ENCODE measurements at places on chromosomes 1 and 21. TPM values are rescaled to one million over a fixed set of nuclear protein-coding genes. Genes with fewer than 3 reads are reported as not detected.

DNA sequence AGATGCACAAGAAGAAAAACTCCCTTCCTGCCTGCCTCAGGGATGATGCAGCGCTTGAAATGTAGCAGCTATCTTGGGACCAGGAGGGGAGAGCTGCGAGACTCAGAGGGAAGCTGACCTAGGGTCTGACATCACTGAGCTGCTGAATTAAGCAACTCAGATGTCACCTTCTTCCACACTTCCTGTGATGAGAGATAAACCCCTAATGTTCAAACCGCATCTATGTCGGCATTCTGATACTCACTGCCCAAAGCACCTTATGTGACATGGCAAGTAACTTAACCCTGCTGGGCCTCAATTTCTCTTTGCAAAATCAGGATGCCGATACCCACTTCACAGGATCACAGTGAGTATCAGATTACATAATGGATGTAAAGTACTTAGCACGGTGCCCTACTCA is 9.1 kb upstream of the AK2 start:
- DNase-seq: peak; percentile 88

DNA sequence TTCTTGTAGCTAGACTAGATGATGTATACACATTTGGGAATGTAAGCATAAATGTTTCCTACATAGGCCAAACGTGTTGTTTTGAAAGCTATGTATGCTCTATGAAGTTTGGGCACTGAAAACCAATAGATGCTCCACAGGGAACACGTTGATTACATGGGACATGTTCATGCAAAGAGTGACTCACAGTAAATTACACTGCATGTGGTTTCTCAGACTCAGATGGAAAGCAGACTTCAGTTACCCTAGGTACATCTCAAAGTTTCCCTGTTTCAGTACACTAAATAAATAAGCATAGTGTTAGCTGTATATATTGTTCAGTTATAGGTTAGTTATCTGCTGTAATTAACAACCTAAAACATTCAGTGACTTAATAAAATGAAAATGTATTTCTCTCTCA is 301.9 kb upstream of the RUNX1 start:
- DNase-seq: no peak

Gene LINGO4
- not detected for total RNA-seq

DNA sequence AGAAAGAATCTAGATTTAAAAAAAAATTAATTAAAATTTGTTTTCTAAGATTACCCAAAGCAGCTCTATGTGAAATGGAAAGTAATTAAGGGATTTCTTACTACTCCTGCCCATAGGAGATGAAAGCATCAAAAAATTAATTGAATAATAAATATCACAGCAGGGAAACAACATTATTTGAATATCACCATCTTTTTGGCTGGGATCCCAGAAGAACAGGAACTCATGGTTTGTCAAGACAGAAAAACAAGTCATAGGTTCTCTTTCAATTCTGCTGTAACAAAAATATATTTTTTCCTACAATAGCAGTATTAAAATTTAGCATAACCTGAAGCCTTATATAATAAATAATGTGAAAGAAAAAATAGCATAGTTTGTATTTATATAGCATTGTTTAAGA is 1713.4 kb downstream of the NCAM2 start:
- DNase-seq: no peak

GRCh38 chr1:96145492-96145891 is 576.1 kb upstream of the PTBP2 start:
- no peak for DNase-seq

DNA sequence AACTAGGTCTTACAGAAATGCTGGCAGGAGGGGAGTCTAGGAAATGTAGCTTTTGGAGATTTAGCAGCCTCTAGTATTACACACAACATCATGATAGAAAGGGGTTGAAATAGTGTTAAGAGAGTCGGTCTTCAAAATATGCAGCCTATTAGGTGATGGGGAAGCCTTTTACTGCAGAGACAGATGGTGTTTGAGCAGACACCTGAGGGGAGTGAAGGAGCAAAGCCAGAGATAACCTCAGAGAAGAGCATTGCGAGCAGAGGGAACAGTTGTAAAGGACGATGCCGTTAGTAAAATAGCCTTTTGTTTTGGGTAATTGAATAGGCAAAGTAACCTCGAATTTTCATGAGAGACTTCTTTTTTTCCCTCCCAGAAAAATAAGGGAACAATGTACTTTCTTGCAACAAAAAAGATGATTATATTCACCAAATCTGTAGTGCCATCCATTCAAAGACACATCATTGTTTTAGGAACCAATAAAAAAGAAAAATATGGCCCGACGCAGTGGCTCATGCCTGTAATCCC is 66.3 kb upstream of the KIF1B start:
- DNase-seq: no peak

Gene ARHGEF16
- not detected for total RNA-seq

- no peak for DNase-seq
Measured at GRCh38 chr1:87115891-87116290, 201.5 kb downstream of the HS2ST1 start.

DNA sequence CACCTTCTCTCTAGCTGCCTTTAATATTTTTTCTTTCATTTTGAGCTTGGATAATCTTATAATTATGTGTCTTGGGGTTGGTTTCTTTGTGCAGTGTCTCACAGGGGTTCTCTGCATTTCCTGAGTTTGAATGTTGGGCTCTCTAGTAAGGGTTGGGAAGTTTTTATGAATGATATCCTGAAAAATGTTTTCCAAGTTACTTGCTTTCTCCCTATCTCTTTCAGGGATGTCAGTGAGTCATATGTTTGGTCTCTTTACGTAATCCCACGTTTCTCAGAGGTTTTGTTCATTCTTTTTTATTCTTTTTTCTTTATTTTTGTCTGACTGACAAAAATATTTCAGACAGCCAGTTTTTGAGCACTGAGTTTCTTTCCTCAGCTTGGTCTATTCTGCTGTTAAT is 55.4 kb upstream of the CCDC190 start:
- no peak for DNase-seq

Gene NUDT4B
- 2.4 TPM for total RNA-seq

Gene SIK1
- 2.6 TPM for total RNA-seq

DNA sequence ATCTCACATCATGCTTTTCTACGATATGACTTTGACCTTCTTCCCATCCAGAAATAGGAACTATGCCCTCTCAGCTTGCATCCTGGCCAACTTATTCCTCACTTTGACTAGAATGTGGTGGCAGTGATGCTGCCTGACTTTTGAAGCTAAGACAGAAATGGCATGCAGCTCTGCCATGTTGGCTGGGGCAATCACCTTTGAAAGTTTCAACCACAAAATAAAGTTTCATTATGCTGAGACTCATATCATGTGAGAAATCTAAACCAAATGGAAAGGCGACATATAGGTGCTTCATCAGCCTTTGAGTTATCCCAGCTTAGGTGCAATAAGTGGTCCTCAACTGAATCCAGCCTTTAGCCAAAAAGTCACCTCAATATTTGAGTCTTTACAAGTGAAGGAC is 370.0 kb upstream of the CHRM3 start:
- no peak for DNase-seq

DNA sequence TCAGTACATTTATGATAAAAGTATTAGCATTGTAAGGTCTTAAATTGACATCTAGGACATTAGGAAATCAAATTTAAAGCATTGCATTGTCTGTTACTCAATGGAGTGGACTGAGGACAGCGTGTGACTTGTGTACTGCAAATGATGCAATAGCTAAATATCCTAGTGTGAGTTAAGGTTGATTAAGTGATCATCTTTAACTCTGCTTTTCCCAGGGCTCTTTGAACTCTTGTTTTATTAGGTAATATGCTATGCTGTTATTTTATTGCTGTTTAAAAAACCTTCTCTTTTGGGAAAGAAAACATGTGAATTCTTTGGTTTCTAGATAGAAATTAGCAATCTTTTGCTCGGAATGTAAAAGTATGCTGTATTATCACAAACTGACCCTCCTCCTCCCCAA is 38.6 kb downstream of the NFIA start:
- no peak for DNase-seq

DNA sequence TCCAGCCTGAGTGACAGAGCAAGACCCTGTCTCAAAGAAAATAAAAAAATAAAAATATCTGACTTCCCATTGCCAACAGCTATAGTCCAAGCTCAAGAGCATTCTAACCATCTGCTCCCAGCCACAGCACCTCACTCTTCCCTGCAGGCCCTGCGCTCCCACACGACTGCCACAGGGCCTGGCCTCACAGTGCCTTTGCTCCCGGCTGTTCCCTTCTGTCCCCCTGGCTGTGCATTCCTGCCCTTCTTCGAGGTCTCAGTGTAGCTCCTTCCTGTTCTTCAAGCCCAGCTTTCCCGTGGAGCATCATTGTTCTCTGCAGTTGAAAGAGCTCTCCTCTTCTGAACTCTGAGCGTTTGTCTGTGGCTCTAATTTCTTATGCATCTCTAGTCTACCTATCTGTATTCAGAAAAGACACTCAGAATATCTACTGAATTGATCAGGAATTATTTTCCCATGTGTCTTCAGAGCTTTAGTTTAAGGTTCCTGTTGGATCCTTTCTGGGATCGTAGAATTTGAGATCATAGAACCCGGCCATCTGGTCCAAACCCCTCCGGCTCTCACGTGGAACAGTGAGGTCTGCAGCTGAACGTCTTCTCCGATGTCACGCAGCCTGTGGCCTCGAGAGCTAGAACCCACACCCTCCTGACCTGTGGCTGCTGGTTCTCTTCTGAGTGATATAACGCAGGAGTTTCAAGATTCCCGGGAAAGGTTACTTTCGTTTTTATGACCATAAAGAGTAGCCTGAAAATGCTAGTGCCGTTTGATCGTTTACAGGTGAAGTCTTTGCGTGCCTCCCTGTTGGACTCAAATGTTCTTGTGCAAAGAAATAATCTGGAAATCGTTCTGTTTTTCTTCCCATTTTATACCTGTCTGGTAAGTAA is 54.4 kb downstream of the DOP1B start:
- no peak for DNase-seq

GRCh38 chr1:85465099-85465785 is at the start of gene DDAH1:
Gene DDAH1, minus strand, starts transcription at chr1:85465159. Its CDS starts 114 bp downstream, at chr1:85465045.
- DNase-seq: no peak

Gene NMNAT2
- not detected for total RNA-seq

Gene AK5
- total RNA-seq: 1.2 TPM

DNA sequence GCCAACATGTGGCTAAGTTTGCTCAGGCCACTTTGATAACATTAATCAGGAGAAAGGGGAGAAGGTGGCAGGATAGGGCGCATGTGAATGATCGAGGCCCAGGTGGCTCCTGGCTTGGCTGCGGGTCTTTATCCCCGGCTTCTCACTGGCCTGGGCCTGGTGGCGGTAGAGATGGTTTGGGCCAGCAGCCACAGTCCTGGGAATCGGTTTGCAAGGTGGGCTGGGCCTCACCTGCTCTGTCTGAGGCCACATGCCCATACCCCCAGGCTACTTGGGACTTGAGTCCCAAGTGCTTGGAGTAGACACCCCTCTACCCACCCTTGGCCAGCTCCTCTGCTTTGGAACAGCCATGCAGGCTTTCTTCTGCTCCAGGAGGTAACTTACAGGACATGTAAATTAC is 49.7 kb upstream of the DISP3 start:
- no peak for DNase-seq

Gene TSPEAR
- not detected for total RNA-seq

DNA sequence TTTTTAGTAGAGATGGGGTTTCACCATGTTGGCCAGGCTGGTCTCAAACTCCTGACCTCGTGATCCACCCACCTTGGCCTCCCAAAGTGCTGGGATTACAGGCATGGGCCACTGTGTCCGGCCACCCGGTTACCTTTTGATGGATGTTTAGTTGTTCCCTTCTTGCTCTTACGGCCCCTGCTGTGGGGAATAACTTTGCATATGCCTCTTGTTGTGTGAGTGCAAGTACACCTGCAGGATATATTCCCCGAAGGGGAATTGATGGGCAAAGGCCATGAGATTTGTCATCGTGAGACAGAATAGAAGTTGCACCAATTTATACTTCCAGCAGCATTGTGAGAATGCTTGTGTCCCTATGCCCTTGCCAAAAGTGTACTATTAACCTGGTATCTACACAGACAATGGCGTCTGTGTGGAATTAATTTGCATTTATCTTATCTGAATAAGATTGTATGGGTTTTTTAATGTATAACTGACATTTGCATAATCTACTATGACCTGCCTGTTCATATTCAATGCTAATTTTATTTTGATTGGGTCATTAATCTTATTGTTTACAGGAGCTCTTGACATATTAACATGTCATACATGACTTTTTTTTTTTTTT is 8.1 kb downstream of the IL6R start:
- DNase-seq: no peak

DNA sequence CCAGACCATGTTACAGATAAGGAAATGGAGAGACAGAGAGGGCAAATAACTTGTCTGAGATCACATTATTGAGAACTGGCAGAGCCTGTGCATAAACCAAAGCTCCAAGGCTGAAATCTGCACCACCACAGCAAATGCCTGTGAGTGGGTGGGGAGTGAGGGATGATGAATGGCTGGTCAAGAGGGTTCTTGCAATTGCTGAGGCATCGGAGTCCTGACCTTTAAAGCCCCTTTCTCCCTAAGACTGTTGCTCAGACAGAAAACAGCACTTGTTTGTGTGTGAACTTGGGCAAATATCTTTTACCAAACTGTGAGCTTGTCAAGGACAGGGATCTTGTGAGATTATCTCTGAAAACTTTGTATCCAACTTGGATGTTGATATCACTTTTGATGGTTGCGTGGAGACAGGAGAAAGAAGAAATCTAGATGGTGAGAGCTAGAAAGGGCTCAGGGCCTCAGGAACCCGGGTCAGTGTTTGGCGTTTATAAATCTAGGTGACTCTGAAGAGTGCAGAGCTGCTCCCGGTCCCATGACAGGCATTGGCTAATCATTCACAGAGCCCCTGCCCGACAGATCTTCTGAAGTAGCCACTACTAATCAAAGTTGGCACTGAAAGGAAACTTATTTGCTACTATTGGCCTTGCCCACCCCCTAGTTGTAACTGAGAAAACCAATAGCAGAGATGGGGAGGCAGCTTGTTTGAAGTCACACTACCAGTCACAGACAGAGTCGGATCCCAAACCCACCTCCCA is 122.3 kb downstream of the FOXD2 start:
- DNase-seq: no peak

Gene CYP4A22
- total RNA-seq: not detected

- no peak for DNase-seq
Measured at GRCh38 chr1:89953131-89953626, 41.7 kb upstream of the ZNF326 start.

GRCh38 chr1:101298663-101299062 is 61.8 kb downstream of the S1PR1 start:
- no peak for DNase-seq

- DNase-seq: no peak
Measured at GRCh38 chr1:176479971-176480370, 17.0 kb downstream of the PAPPA2 start.

GRCh38 chr1:923131-923990 is at the start of gene SAMD11:
Gene SAMD11, plus strand, starts transcription at chr1:923923. Its CDS starts 509 bp downstream, at chr1:924432.
- peak; percentile 80 for DNase-seq

DNA sequence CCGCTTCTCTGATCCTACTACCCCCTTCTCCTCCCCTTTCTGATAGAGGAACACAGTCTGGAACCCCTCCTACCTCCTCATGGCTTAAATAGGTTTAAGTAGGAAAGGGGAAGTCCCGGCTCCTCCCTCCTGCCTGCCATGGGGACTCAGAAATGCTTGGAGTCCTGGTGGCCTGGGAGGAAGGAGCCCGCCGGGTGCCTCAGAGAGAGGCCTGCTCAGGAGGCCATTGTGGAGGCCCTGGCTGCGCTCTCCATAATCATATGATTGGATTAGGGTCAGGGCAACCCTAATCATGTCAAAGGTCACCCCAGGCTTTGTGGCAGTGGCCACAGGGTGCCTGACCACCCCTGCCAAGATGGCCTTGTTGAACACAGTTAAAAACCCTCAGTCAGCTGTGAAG is 29.0 kb downstream of the WNT3A start:
- no peak for DNase-seq
